CD8-positive, alpha-beta memory T cell (primary cell): ENCODE measurements at places on chromosomes 11 and 22. TPM values are rescaled to one million over a fixed set of nuclear protein-coding genes. Genes with fewer than 3 reads are reported as not detected.

The CD3E gene
- total RNA-seq, result 541 TPM

GRCh38 chr11:118885831-118886565 lies 2.3 kb downstream of the CXCR5 start:
- no peak for DNase-seq

DNA sequence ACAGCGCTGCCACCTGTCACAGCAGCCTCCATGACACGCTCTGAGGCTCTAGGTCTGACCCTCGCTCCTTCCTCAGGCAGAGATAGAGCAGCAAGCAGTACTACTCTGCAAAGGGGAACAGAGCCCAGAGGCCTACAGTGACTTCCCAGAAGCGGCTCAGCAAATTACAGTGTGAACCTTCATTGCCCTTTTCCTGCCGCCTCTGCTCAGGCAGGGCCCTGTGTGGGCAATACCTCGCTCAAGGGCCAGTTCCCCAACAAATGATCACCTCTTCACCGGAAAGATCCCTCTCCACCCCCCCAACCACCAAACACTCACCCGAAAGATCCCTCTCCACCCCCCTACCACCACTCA lies 12.3 kb downstream of the KIAA0930 start:
- DNase-seq, result no peak

- DNase-seq, result no peak
Measured at GRCh38 chr11:60315871-60316270, 11.2 kb upstream of the MS4A6E start.

DNA sequence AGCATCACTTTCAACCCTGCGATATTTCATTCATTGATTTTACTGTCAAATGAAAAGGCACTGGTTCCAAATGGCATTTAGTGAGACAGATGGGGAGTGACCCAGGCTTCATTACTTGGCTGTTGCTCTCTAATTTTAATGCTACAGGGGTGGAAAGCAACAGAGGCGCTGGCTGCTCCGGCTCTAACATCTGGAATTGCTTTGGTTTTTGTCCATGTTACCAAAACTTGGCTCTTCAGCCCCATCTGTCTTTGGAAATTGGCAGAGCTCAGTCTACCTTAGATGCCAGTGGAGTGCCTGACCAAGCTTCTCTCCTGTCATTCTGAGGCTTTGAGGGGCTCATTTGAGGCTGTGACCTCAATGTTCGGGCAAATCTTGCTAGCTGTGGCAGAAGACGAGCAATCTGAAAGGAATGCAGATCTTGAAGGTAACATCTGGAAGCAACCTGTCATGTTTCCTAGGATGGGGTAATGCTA lies 409.5 kb upstream of the SYN3 start:
- DNase-seq, result no peak

The TMEM25 gene
- 8.3 TPM for total RNA-seq

The NLRP14 gene
- total RNA-seq, result not detected

DNA sequence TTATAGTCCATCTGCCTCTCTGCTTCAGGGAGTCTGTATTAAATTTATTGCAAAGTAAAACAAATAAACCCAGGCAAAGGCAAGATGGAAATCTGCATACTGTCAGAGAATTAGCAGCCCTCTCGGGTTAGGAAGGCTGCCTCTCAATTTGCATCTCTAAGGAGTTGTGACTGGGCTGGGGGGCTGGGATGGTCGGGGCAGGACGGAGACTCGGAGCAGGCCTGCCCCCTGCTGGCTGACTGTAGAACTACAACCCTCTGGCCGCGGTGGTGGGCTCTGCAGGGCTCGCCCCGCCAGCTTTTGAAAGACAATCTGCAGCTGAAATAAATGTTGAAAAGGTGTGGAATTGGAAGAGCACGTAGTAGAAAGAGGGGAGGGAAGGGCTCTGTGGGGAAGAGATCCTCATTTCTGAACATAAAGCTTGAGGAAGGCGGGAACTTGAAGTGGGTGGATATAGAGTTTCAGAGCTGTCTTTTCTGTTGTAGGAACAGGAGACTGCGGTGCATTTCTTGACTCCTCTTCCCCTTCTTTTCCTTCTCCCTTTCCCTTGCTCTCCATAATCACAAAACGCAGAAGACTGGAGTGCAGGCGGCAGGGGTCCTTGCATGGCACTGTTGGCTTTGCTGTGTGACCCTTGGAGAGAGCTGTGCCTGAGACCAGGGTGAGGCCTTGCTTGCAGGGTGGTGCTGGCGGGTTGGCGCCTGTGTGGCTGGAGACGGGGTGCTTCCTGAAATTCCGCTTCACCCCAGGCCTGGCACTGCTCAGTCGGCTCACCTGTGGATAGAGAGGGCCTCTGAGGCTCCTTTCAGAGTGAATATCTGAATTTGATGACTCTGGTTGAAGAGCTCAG lies 22.6 kb upstream of the PKNOX2 start:
- peak; percentile 54 for DNase-seq

DNA sequence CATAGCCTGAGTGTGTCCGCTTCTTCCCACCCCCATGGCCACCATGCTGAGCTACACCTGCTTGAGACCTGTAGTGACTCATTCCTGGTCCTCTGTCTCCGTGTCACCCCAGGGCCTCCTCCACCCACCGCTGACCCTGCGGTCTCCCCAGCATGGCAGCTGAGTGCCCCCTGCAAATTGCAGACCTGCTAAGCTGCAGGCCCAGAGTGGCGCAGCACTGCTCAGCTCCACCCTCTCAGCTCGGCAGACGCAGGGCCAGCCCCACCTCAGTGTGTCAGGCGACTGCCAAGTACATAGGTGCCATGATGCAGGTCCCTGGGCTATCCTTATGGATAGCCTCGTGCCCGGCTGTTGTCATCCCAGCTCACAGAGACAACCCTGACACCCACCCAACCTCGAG lies 13.1 kb downstream of the MS4A15 start:
- no peak for DNase-seq

GRCh38 chr11:74009675-74010305 lies 905 bp upstream of the UCP3 start:
- DNase-seq, result no peak

DNA sequence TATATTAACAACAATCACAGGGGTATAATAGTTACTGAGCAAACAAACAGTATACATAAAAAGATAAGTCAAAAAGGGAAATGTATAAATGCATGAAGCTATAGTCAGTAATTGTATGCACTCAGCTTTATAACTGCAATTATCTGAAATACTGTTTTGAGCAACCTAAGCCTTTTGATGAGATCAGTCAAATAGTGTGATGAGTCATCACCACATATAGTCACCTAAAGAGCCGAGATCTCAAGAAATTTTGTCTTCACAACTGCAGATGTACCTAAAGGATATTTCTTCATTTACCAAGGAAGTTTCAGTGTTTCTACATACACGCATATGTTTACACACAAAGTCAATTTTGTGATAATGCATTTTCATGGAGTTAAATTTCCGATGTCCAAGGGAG lies 5.4 kb upstream of the OR51A2 start:
- no peak for DNase-seq

DNA sequence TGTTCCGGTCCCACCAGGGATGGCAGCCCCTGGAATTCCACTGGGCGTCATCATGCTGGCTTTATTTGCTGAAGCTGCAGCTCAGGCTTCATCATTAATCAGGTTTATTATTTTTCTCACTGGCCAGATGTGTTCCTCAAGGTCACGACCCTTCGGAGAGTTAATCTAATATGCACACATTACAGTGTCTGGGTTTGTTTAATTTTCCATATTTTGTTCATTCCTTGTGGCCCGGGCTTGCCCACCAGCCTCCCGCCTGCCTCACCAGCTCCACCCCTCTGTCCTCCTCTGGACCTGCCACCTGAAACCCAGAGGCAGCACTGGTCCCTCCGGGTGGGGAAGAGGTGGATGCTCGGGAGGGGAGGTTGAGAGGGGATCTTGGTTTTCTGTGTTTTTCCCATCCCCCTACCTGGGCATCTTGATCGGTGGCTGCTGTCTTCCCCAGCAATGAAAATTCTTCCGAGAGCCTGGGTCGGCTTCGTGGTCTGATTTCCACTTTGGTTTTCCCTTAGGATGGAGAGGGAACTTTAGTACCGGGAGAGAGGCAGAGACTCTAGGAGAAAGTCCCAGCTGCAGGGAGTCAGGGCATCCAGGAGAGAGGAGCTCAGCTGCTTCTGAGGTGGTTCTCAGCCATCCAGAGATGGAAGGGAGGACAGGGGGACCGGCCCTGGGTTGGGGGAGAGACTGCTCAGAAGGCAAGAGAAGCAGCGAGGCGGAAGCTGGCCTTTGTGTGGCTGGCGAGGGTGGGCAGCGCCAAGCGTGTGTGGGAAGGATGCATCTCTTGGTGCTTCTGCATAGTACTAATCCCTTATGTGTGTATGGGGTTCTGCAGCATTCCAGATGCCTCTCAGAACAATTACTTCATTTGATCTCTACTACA lies 2.1 kb downstream of the GRIK4 start:
- no peak for DNase-seq

DNA sequence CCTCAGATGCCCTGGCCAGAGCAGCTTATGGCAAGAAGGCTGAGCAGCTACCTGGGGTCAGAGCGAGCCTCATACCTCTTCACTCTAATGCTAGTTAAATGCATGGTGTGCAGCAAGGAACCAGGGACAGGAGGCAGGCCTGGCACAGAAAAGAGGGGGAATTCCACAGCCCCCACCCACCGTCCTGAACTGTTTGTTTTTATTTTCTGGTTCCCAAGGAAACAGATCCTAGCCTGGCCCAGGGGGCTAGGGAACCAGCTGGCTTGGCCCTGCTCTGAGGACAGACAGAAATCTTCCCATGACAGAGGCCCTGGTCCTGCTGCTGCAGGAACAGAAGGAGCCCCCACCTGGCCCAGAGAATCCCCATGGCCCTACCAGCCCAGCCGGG lies 40.4 kb downstream of the SLCO2B1 start:
- DNase-seq, result no peak

GRCh38 chr11:69368119-69368880 lies 74.3 kb downstream of the MYEOV start:
- peak; percentile 31 for DNase-seq

GRCh38 chr22:39414377-39414776 lies 14.8 kb downstream of the TAB1 start:
- DNase-seq, result no peak
